Kidney epithelial cell (primary cell): ENCODE measurements at places on chromosomes 2 and 18. TPM values are rescaled to one million over a fixed set of nuclear protein-coding genes. Genes with fewer than 3 reads are reported as not detected.

GRCh38 chr2:174339561-174340399 lies 5.0 kb downstream of the SP9 start:
- DNase-seq: no peak

GRCh38 chr18:31774962-31775361 lies 14.3 kb upstream of the SLC25A52 start:
- no peak for DNase-seq

The ACKR3 gene
- 0.89 and 1.2 TPM in 2 replicates for total RNA-seq

The FEV gene
- total RNA-seq: not detected in 2 replicates

The MYOM1 gene
- total RNA-seq: 0.04 and 0.34 TPM in 2 replicates
